T1000 (cell line): ENCODE measurements at places on chromosomes 7 and 10.
A peak's percentile ranks its signal among the peaks of the same experiment; 100 is the strongest.

DNA sequence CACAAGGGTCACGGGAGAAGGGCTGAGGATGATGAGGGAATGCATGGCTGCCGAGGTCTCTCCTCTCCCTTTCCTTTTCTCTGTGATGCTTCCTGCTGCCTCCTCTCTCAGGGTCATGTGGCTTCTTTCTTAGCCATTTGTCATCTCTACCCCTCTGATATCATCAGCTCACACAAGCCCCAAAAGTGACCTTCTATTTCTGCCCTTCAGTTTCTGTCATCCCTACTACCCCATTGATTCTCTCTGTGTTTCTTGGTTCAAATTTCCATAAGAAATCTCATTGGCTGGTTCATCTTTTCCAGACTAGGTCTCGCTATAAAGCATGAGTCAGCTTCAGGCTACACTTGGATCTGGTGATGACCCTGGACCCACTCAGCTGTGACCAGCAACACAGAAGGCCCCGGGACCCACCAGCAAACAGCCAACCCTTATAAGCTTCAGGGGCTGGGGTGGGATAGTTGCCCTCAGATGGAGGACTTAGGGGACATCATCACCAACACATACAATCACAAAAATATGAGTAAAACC lies 284.3 kb downstream of the SKAP2 start:
- no peak for DNase-seq

- DNase-seq: no peak
These were observed 95.0 kb downstream of the FAM53B start for GRCh38 chr10:124649214-124649613.

- no peak for DNase-seq
These were observed 255.6 kb downstream of the ZEB1 start for GRCh38 chr10:31574577-31574976.

DNA sequence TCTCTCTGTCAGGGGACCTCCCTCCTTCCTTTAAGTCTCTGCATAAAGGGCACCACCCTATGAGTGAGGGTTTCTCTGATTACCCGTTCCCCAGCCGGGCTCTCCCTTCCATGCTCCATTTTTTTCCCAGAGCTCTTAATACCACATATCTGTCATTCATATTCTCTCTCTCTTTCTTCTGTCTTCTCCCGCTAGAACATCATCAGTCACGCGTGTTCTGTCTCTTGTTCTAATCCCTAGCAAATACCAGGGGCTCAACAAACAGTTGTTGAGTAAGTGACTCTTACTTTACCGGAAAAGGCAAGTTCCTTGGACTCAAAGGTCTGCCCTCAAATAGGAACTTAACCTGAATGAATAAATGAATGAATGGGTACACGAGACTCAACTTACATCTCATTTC lies 68.5 kb downstream of the RSU1 start:
- no peak for DNase-seq

DNA sequence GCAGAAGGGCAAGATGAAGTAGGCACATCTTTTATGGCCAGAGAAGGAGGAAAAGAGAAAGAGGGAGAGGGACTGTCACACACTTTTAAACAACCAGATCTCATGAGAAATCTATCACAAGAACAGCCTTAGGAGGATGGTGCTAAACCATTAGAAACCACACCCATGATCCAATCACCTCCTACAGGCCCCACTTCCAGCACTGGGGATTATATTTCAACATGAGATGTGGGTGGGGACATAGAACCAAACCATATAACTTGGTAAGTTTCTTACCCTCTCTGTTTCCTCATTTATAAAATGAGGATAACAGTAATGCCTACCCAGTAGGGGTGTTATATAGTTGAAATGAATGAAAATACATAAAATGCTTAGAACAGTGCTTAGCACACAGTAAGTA lies 66.0 kb downstream of the CHCHD3 start:
- no peak for DNase-seq

DNA sequence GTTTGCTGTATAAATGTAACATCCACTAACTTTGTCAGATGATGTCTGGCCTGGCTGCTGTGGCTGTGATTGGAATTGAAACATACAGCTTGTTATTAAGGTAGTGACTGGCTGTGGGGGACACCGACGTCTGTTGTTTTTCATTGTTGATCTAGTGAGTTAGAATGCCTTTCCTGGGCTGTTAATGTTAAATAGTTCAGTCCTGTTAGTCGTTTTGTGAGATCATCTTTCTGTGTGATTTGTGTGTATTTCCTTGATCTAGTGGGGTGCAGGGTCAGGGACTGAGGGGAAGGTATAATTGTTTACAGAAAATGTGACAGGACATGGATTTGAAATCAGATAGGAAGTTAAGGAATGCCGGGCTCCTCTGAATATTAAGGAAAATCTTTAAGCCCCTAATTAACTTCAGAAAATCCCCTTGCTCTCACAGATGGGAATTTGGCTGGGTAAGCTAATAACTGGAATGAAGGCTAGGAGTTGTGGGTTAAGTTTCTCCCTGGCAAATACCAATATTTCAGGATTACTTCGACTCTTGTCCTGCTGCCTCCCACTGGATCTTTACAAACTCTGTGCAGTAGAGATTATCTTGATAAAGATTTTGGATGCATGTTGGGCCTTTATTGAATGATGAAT lies 163.1 kb downstream of the AUTS2 start:
- DNase-seq: no peak

GRCh38 chr10:79424221-79425073 lies 21.0 kb downstream of the ZCCHC24 start:
- DNase-seq: no peak

- DNase-seq: peak; percentile 20
These were observed 538 bp downstream of the TRIM8 start for GRCh38 chr10:102644646-102645387.

GRCh38 chr10:102233997-102234396 lies 7.3 kb downstream of the PITX3 start:
- DNase-seq: no peak

DNA sequence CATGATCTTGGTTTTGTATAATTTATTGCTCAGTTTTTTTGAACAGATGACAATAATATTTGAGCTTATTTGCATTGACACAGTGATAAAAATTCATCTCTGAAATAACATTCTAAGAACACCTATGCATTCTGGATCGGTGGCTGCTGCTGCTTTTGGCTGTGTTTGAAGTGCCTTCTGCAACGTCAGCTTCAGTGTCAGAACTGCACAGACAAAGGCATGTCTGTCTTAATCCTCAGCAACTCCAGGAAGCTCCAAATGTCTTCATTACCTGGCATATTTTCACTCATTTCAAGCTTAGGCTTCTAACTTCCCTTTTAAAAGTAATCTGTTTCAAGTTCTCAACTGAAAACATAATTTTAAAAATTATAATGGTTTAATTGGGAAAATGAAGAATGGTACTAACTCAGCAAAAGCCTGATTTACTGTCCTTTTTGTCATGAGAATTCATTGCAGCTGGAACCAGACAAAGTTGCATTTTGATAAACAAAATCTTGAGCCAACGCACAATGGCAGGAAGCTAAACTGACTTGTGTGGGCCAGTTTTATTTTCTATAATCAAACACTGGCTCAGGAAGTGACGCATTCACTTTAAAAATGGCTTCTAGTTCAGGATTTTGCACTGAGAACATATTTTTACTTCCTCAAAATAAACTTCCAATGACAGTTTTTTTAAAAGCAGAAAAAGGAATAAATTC lies 38.7 kb downstream of the NPS start:
- no peak for DNase-seq
